Stimulated activated CD4-positive, alpha-beta T cell treated with anti-CD3 and anti-CD28 coated beads, TNF-alpha, amount 100 ng/mL, for 1 hour (primary cell): ENCODE measurements at places on chromosomes 2 and 18.

DNA sequence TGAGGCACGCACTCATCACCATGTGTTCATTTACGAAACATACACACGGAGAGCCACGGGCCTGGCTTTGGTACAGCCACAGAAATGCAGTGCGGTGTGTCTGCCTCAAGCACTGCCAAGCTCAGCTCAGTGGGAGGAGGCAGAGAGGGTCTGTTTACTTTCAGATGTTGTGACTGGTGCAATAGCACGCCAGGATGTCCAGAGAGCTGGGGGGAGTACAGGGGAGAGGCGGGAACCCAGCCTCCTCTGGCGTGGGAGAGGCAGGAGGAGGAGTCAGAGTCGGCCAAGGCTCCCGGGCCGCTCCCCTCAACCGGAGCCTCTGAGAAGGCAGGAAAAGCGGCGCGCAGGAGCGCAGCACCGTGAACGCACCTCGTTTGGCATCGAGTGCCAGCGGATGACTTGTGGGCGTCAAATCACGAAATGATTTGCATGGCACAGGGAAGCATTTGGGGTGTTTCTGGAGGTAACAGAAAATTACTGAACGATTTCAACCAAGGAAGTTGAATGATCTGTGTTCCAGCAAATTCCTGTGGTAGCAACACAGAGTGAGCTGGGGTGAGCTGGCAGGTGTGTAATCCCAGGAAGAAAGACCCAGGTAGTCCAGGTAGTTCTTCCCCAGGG is 143.0 kb downstream of the ZNF516 start:
- no peak for DNase-seq

DNA sequence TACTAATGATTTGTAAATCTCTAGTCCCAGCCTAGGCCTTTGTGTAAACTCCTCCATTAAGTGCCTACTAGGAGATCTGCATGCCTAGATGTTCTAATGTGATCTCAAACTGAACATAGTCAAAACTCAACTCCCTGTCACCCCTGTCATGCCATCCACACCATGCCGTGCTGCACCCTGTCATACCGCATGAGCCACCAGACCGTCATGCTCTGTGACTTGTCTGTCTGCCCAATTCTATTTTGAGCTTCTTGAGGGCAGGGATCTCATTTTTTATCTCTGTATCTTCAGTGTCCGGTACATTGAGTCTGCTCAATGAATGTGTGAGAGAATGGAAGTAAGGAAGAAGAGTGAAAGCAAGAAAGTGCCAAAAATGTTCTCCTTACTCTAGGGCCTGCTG is 35.5 kb downstream of the GREB1L start:
- no peak for DNase-seq

DNA sequence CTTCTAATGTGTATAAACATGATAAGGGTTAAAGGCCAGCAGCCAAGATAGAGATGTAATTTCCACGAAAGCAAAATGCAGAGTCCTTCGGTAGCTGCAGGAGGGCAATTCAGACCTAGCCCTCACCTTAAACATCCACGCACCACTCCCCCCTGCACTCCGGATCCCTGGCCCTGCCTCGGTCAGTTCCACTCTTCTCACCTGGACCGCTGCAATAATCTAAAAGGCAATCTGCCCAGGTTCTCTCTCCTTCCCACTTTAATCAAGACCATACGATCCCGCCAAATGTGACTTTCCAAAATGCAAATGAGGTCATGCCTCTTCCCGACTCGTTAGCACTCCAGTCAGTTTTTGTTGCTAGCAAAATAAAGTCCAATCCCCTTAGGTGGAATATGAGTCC is 485.2 kb downstream of the EIPR1 start:
- no peak for DNase-seq

- DNase-seq: no peak
These were observed 420.1 kb upstream of the ACVR2A start for GRCh38 chr2:147424766-147425165.

- no peak for DNase-seq
These were observed 199.9 kb downstream of the TGIF1 start for GRCh38 chr18:3649633-3650426.

- no peak for DNase-seq
These were observed 18.3 kb upstream of the CDC42EP3 start for GRCh38 chr2:37689751-37690150.
